ENCODE measurements at places on chromosomes 1 and 21.

DNA sequence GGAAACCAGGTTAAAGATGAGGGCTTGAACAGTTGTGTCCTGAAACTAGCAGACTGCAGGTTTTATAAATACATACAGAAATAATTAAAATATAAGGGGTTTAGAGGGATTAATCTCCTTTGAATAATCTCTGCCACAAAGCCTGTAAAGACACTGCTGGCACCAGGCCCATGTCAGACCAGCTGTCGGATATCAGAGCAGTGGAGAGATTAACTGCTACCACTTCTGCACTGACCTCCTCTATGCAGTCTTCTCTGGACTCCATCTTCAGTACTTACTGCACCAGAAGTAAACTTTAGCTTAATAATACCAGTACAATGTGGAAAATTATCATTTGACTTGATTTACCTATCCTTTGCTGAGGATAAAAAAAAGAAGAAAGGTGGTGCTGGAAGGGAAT lies 128.6 kb downstream of the LHX4 start:
- no peak for DNase-seq

GRCh38 chr1:222769181-222769580 lies 32.2 kb downstream of the FAM177B start:
- DNase-seq: no peak

DNA sequence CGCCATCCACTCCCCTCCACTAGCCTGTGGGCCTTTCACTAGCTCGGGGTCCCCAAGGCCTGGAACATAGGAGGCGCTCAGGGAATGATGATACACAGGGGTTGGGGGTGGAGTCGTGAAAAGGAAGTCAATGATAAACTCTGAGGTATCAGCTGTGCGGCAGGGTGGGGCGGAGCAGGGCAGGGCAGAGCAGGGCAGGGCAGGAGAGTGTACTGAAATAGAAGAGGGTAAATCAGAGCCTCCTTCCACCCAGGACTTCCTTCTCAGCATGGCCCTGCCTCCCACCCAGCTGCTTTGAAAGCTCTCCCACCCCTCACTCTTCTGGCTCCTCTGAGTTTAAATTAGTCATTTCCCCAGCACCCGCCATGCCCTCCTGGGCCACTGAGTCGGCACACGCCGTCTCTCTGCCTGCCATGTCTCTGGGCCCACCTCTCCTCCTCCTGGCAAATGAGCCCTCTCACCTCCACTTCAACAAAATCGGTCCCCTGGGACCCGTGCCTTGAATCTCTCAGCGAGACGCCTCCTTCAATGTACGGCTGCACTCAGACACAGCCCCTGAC lies 16.9 kb downstream of the CAPZB start:
- DNase-seq: no peak

DNA sequence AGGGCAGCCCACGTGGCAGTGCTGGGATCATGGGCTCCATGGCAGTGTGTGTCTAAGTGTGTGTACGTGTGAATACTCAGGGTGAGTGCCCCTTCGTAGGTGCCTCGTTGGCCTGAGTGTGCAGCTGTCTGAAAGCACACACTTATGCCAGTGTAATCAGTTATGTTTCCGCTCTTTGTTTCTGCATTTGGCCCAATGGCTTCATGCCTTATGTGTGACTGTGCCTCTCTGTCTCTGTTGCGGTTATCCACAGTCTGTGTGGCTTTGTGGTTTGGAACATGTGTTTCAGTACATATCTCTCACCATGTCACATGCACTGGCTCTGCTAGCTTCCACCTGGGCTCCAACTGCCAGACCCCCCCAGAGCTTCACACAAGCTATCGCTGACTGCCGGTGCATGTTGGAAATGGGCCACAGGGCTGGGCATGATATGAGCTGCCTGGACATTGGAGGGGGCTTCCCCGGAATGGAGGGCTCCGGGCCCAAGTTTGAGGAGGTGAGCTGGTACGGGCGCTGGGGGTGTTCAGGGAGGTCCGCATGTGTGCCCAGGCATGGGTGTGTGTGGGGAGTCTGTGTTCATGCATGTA lies 70.3 kb upstream of the TINAGL1 start:
- peak; percentile 5 for DNase-seq

Data from stimulated activated CD4-positive, alpha-beta T cell treated with anti-CD3 and anti-CD28 coated beads, Interleukin-1b, Interleukin-23, amount 100 ng/mL, for 24 hours (primary cell).